ENCODE measurements at places on chromosomes 16 and 17.
A peak's percentile ranks its signal among the peaks of the same experiment; 100 is the strongest.

- no peak for DNase-seq
Measured at GRCh38 chr17:42406615-42407288, 16.3 kb downstream of the CAVIN1 start.

GRCh38 chr16:14373896-14374295, 256.2 kb downstream of the PARN start:
- no peak for DNase-seq

- no peak for DNase-seq
Measured at GRCh38 chr17:43767053-43767712, 8.6 kb upstream of the SOST start.

DNA sequence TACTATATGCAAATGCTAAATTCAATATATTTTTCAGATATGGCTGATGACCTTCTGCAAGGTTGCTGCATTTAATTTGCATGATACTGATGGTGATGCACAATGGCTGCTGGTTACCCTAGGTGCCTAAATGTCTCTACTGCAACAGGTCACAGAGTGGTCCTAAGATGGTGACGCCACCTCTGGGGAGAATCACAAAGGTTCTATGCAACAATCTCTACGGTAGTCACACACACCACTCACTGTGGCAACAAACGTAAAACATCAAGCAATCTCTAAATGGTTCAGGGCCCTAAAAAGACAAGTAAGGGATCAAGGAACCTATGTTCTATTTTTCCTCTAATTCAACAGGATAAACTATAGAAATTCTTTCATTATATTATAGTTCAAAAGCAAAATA, 293.3 kb downstream of the CEP112 start:
- no peak for DNase-seq

DNA sequence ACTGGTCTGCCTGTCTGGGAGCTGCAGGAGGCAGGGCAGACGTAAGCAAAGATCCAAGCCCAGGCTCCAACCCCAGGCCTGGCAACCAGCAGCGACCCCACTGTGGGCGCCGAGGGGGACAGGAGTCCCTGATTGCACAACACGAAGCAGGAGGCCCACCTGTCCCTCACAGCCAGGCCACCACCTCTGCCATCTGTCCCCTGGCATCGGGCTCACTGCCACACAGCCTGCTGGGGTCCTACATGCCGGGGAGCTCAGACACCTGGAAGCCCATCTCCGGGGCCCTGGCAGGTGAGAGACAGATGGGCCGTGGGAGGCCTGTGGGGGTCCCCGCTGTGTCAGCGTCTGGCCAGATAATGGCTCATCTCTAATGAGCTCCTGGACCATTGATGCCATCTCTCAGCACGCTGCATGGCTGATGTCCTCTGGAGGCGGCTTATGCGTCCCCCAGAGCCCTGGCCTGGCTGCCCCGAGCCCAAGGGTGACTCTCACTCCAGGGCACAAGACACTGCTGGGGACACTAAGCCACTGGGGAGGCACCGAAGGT, 11.3 kb upstream of the RASD1 start:
- no peak for DNase-seq

DNA sequence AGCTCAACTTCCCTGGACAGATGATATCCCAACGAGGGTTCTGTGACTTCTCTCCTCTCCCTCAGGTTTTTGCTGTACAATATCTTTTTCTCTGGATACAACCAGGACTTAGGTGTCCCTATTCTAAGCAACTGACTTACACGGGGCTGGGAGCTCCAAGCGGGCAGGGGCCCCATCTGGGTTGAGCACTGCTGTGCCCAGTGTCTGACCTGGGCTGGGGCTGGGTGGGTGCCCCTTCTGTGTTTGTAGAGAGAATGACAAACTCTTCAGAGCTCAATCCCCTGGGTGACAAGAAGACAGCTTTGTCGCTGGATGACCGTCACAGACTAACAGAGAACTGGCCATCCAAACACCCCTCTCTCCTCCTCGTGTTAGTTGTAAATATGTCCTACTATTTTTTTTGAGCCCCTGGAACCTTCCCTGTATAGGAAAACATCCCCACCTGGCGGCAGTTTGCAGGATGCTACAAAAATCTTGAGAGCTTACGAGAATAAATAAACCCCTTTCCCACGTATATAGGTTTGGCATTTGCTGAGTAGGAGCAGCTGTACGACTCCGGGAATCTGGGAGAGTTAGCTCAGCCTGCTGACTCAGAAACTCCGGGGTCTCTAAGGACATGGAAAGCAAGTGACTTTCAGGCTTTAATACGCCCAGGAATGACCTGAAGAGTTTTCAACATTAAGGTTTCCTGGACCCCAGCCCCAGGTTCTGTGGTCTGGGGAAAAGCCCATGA, 23.7 kb upstream of the RCVRN start:
- DNase-seq, result peak; percentile 61

DNA sequence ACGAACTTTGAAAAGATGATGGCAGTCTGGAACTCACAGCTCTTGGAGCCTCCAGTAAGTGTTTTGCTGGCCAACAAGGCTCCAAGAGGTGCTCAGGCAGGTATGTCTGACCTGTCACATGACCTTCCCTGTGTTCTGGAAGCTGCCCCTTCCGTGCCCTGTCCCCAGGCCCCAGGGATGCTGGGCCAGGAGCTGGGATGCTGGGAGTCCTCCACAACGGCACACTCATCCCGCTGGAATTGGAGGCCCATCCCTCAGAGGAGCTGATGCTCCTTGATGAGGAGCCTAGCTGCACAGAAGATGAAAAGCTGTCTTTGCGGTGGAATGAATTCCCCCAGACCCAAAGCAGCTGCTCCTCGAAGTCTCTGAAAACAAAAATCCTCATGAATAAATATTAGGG, 47.8 kb downstream of the HOXB1 start:
- no peak for DNase-seq

DNA sequence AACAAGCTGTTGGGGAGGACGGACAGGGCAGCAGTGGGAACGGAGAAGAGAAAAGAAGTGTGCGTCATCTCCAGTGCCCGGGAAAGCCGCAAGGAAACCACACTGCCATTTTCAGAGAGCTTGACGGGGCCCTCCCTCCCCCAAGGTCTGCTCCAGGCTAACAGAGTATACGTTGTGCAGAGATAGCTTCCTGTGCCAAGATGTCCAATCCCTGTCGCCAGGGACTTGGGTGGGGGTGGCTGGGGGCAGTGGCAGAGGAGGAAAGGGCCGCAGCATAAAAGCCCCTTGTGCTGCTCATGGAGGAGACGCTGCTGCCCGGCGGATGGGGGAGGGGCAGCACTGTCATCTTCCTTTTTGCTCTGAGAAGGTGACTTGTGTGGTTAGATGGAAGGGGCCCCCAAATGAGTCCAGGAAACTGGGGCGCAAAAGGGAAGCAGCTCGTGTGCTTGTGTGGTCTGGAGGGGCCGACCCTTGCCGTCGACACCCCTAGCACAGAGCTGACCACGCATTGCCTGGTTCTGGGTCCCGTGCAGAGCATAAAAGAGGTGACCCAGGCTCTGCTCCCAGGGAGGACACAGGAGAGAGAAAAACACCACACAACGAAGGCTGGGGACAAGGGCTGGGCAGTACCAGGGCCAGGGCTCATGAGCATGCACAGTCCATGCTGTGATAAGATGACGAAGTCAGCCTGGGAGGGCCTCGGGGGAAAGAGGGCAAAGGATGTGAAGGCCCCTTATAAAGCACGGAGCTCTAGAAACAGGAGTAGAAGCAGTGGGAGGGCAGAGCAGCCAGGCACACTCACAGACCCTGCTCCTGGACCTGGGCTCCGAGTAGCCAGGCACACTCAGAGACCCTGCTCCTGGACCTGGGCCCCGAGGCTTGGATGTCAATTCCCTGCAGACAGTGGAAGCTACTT, 372.7 kb downstream of the SLC39A11 start:
- DNase-seq, result no peak

GRCh38 chr17:27609611-27610303, 21.2 kb upstream of the LGALS9 start:
- peak; percentile 11 for DNase-seq

- no peak for DNase-seq
Measured at GRCh38 chr17:29726715-29727252, 104.1 kb upstream of the CORO6 start.

- no peak for DNase-seq
Measured at GRCh38 chr16:87692176-87692575, 73.6 kb downstream of the KLHDC4 start.

GRCh38 chr16:30954993-30955392, 2.6 kb upstream of the SETD1A start:
- no peak for DNase-seq

DNA sequence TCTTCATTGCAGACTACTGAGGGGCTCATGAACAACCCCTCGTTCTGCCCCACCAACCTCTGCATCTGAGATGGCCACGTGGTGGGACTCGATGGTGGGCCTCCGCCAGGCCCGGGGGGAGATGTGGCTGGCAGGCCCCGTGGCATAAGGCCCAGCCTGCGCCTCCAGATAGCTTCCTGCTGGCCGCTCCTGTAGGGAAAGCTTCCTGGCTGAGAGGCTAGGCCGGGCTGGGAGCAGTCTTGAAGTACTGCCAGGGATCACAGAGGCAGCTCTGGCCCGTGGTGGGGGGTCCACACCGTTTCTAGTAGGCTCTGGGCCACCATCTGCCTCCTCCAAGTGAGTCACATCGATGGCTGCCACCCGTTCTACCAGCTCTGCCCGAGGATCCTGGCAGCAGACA, 7.6 kb downstream of the CAMKK1 start:
- no peak for DNase-seq

DNA sequence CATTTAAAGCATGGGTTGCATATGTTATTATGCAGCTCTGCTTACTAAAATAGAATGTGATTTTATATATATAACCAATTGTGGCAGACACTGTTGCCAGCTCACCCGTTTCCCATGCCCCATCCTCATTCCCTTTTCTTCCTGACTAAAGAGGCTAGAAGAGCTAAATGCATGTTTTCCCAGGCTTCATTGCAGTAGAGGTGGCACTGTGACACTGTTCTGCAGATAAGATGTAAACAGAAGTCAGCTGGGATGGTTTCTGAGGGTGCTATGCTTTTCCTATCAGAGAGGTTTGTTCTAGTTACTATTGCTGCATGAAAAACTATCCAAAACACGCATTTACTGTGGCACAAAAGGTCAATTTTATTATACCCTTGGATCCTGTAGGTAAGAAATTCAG, 5.7 kb upstream of the TOB1 start:
- DNase-seq, result no peak

DNA sequence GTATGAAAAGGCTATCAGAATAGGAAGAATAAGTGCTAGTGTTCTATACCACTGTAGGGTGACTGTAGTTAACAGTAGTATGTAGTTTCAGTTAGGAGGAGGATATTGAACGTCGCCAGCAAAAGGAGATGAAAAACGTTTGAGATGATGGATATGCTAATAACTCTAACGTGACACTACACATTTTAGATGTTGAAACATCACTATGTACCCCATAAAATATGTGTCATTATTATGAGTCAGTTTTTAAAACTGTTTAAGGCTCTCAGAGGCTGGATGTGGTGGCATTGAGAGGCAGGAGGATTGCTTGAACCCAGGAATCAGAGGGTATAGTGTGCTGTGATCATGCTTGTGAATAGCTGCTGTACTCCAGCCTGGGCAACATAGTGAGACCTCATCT, 31.8 kb downstream of the UBN1 start:
- no peak for DNase-seq
